ENCODE measurements at places on chromosomes 5 and 9.
A peak's percentile ranks its signal among the peaks of the same experiment; 100 is the strongest.

- DNase-seq: no peak
Measured at GRCh38 chr9:98698856-98699255, 9.9 kb downstream of the GABBR2 start.

- DNase-seq: no peak
Measured at GRCh38 chr5:13766236-13766635, 178.3 kb downstream of the DNAH5 start.

DNA sequence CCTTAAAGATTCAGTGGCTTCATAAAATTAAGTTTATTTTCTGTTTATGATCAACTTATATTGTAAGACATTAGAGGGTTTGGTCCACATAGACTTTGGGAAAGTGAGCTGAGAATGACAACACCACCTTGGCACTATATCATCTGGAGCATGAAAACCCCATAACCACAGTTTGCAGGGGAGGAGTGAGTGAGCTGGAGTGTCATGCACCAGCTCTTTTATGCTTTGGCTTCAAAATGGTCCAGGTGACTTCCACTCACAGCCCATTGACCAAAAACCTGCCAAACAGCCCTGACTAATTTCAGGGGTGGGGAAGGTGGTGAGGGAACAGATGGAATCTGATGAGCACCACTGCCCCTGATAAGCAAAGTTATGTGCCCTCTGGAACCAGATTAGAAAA, 295.8 kb downstream of the DMRTA1 start:
- DNase-seq: no peak

DNA sequence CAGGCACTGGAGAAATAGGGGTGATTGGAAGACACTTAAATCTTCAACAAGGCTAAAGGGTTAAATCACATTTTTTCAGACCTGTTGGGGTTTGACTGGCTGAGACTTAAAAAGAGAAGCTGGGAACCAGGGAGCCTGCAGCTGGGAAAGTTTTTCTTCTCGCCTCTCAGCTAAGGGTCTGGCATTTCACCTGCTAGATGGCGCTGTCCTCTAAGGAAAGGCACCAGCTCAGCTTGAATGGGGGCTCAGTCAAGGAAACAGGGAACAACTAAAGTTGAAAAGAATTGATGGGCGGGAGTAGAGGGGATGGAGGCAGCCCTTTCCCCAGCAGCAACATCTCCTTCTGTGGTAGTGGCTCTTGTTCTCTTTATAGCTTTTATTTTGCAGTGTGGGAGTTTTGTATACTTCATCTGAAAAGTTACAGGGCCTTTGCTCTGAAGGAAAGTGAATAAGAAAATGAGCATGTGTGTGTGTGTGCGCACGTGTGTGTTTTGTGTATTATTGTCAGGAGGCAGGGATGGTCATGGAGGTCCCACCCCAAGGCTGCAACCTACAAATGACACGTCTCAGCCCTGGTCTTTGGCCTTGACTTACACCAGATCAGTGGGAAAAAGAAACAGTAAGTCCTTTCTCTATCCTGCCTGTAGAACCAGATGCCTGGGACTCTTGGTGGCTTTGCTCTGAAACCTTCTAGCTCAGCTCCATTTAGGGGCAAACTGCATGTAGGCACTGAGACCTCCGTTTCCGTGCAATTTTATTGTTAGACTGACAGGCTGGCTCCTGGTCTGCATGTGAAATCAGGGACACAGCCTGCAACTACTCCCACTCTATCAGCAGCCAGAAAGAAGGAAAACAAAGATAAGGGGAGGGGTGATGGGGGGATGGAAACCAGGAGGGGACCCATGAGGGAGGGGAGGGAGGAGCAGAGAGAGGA, 316.2 kb upstream of the CLINT1 start:
- peak; percentile 88 for DNase-seq

DNA sequence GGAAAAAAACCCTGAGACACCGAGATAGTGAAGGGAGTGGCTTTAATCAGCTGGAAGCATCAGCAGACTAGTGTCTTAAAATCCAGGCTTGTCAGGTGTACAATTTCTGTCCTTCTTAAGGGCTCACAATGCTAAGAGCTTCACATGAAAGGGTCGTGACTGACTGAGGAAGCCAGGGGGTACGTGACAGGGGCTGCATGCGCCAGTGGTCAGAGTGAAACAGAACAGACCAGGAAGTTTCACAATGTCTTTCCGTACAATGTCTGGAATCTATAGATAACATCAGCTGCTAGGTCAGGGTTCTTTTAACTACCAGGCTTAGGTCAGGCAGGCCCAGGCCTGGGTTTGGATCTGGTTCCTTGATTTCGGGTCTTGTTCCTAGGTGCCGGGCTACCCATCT, 253.0 kb downstream of the CDH10 start:
- no peak for DNase-seq

GRCh38 chr5:285991-286557, 14.6 kb downstream of the PDCD6 start:
- DNase-seq: no peak

DNA sequence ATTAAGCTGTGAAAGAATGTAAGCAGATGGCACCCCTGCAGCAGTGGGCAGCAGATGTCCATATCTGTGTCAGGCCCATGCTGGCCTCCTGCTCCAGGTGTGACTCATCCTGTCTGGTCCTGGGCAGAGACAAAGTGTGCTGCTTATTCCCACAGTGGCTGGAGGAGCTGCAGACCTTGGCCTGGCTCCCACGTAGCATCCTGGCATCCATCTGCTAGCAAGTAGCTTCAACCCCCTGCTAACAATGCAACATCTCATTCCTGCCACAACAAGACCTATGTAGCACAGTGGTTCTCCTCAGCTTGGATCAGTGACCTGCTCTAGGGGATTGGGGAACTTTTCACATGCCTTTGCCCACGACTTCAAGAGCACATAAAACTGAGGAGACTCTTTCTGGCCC, 126.4 kb upstream of the SLC12A2 start:
- peak; percentile 45 for DNase-seq
